SJSA1 (cell line): ENCODE measurements at places on chromosomes 2 and 18. TPM values are rescaled to one million over a fixed set of nuclear protein-coding genes. Genes with fewer than 3 reads are reported as not detected.
A peak's percentile ranks its signal among the peaks of the same experiment; 100 is the strongest.

DNA sequence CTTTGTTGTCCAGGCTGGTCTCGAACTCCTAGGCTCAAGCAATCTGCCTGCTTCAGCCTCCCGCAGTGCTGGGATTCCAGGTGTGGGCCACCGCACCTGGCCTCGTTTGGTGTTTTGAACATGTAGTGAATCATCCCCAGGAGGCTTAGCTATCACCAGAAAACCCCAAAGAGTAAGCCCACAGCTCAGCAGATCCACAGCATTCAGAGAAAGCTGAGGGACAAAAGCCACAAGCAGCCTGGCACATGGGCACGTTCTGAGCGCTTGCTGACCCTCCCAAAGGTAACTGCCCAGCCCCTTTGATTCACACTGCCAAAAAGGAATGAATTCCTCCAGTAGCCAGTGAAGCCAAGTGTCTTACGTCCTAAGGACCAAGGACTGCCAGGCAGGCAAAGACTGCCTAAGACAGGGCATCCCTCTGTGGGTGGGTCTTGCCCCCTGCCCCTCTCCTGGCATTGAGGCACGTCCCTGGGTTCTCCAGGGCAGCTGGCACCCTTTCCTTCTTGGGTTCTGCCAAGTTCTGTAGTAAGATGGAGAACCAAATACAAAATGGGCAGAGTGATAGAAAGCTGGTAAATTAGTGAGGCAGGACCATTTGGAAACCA is 31.7 kb downstream of the MBP start:
- peaks cover 49% of the 10 kb centered on the region for H3K4me1 ChIP-seq
- H3K27me3 ChIP-seq, result no peaks in the 10 kb centered on the region
- H3K36me3 ChIP-seq, result no peaks in the 10 kb centered on the region
- peak overlapping the region; percentile 91 for H3K27ac ChIP-seq

DNA sequence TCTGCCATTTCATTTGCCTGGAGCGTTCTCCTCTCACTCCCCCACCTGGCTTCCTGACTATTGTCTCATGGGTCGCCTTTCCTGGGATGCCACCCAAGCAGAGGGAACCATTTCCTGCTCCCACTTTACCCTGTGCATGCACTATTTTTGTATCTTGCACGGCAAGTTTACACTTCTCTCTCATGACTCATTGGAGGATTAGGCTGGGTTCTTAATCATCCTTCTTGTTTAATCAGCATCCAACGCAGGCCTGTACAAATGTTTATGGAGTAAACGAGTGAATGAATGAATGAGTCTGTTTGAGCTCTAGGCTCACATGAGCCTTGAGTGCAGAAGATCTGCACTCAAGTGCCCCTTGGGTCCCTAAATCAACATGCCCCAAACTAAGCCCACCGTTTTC is 3.8 kb upstream of the ARHGAP25 start:
- H3K4me3 ChIP-seq, result no peak overlapping the region
- peak; percentile 87 for DNase-seq
- peak overlapping the region; percentile 25 for H3K27ac ChIP-seq
- H3K4me1 ChIP-seq, result peaks cover 42% of the 10 kb centered on the region
- no peaks in the 10 kb centered on the region for H3K27me3 ChIP-seq

Gene ERBB4
- under 0.01 TPM in 1 of 2 replicates, not detected in the other for total RNA-seq

GRCh38 chr2:62309465-62310091 is 113.7 kb downstream of the B3GNT2 start:
- no peak overlapping the region for H3K4me3 ChIP-seq
- no peaks in the 10 kb centered on the region for H3K27me3 ChIP-seq
- no peaks in the 10 kb centered on the region for H3K4me1 ChIP-seq
- no peak for DNase-seq

GRCh38 chr2:235613649-235614048 is 119.8 kb downstream of the AGAP1 start:
- no peak for DNase-seq
- no peak overlapping the region for H3K27ac ChIP-seq
- peaks cover 41% of the 10 kb centered on the region for H3K4me1 ChIP-seq
- no peaks in the 10 kb centered on the region for H3K27me3 ChIP-seq
- no peaks in the 10 kb centered on the region for H3K36me3 ChIP-seq

GRCh38 chr18:36128530-36128870 is 640 bp downstream of the SLC39A6 start:
- H3K36me3 ChIP-seq, result peaks cover 15% of the 10 kb centered on the region
- no peak overlapping the region; the same call in 1 of the 2 replicates for H3K27ac ChIP-seq
- H3K27me3 ChIP-seq, result no peaks in the 10 kb centered on the region
- 0 out of 2 replicates have a peak, but pooled peaks cover 6% of the 10 kb centered on the region for H3K4me1 ChIP-seq
- no peak for DNase-seq

DNA sequence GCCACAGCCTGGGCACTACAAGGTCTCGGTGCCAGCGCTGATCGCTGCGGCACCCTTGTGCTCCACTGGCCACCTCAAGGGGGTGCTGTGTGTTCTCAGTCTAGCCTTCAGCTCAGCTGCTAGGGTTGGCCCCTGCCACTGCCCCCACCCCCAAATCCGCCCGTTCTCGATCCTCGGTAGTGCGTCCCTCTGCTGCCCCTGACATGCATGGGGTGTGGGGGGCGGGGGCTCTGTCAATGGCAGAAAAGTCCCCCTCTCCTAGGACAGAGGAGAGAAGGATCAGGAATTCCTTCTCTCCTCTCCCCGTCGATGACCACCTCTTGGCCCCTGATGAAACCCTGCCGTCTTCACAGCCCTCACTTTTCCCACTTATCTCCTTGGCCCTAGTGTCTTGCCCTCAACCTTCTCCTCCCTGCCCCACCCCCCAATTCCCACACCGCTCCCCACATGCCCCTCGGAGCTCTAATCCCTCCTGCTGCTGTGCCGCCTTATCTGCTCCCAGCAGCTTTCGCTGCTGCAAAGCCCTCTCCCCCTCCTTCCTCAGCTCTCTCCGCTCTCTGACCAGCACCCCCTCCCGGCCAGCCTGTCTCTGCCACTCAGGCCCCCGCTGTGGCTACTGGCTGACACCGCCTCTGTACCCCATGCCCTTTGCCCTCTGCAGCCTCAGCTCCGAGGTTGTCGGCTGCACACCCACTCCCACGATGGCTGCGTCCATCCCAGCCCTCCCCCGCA is 4.3 kb upstream of the ASIC4 start:
- no peaks in the 10 kb centered on the region for H3K36me3 ChIP-seq
- DNase-seq, result peak; percentile 39
- H3K27ac ChIP-seq, result no peak overlapping the region
- no peak overlapping the region; the same call in 1 of the 2 replicates for H3K4me3 ChIP-seq

Gene CCDC74A
- 0.63 and 4.3 TPM in 2 replicates for total RNA-seq

DNA sequence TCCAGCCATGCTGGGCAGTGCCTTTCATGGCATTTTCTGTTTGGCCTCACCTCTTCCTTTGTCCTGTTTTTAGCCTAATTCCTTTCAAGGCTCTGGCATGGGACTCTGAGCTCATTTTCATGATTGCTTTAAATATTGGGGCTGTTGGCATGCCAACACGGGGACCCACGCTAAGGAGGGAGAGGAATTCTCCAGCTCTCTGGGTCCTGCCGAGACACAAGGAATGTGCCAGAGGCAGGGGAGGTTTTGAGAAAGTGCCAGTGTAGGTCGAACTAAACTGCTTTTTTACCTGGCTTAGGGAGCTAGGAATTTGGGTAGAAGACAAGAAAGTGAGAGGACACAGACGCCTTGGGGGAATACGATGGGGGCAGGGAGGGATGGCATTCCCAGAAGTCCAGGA is 42.3 kb downstream of the RPL37A start:
- H3K27ac ChIP-seq, result no peak overlapping the region
- H3K4me3 ChIP-seq, result no peak overlapping the region
- H3K4me1 ChIP-seq, result peaks cover 6% of the 10 kb centered on the region
- DNase-seq, result no peak
- no peaks in the 10 kb centered on the region for H3K27me3 ChIP-seq
- H3K36me3 ChIP-seq, result no peaks in the 10 kb centered on the region

GRCh38 chr2:106954304-106954703 is 68.3 kb upstream of the ST6GAL2 start:
- H3K4me1 ChIP-seq, result peaks cover 10% of the 10 kb centered on the region
- no peaks in the 10 kb centered on the region for H3K36me3 ChIP-seq
- no peak for DNase-seq
- H3K4me3 ChIP-seq, result no peak overlapping the region

GRCh38 chr18:59467497-59467896 is 108.4 kb upstream of the LMAN1 start:
- no peaks in the 10 kb centered on the region for H3K27me3 ChIP-seq
- no peak for DNase-seq
- H3K27ac ChIP-seq, result no peak overlapping the region
- H3K36me3 ChIP-seq, result no peaks in the 10 kb centered on the region
- no peaks in the 10 kb centered on the region for H3K4me1 ChIP-seq
- H3K4me3 ChIP-seq, result no peak overlapping the region

Gene STPG4
- not detected in 2 replicates for total RNA-seq
